Retina (tissue), 1 donor: ENCODE measurements at places on chromosomes 6 and 20.

DNA sequence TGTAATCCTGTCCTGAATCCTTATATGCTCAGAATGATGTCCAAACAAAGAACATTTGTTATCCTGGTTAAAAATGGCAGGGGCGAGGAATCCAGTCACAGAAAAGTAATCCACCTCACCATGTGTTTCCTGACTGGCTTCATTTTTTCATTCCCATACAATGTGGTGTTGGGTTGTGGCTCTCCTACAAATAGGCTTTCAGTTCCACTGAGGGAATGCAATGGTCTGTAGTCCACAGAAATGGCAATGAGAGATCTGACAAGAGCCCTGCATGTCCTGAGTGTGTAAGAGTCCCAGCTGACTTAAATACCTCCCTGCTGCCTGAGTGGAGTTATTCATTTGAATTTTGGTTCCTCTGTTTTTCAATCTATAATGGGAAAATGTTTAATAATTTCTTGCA lies 47.4 kb upstream of the FBXL4 start:
- no peak for DNase-seq

- no peak for DNase-seq
Measured at GRCh38 chr6:148608199-148608951, 138.5 kb upstream of the UST start.

- DNase-seq, result no peak
Measured at GRCh38 chr20:49929142-49929494, 7.1 kb upstream of the RNF114 start.

DNA sequence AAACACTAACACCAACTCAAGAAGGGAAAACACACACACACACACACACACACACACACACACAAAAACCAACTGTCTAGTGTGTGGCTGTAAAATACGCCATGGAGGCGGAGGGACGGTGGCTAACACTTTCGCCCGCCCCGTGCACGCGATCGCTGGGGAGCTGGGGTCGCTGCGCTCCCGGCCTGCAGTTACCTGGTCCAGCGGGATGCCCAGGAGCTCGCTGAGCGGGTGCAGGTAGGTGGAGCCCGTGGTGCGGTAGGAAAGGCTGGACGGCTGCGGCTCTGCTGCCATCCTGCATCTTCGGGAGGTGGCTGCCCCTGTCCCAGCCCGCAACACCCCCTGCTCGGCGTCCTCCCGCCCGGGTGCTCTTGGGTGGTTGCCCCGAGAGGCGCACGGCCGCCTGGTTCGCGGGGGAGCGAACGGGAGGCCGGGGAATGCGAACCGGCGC lies 303 bp downstream of the MBOAT1 start:
- DNase-seq, result no peak

- DNase-seq, result no peak
Measured at GRCh38 chr6:111550195-111550594, 55.5 kb downstream of the TRAF3IP2 start.

DNA sequence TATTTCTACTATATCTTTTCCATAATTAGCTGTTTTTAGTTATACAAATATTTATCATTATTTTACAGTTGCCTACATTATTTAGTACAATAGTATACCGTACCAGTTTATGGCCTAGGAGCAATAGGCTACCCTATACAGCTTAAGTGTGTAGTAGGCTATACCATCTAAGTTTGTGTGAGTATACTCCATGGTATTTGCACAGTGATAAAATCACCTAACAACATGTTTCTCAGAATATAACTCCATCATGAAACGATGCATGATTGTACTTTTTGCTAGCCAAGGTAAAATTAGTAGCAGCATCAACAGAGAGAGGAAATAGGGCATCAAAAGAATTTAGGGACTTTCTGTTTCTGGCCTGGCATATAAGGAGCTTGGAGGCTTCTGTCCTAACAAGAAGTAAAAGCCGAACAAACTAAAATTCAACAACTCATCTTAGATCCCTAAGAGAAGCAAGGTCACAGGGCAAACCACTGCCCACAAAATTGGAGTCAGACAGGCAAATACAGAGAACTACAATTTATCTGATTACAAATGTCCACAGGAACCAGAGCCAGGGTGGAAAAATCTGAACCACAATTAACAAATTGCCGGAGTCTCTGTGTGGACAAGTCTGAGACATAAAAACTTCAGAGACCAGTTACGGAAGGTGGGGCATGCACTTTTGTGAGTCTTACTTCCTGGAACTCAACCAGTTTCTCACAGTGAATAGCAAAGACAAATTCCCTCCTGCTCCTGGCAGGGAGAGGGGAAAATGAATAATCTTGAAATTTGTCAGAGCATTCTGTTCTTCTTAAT lies 671.4 kb downstream of the RFPL4B start:
- DNase-seq, result no peak

- no peak for DNase-seq
Measured at GRCh38 chr6:74259981-74260380, 564.0 kb downstream of the CD109 start.

- no peak for DNase-seq
Measured at GRCh38 chr6:166204852-166205650, 37.4 kb upstream of the TBXT start.

- no peak for DNase-seq
Measured at GRCh38 chr6:133159255-133159795, 81.8 kb upstream of the EYA4 start.

GRCh38 chr6:130843575-130844320 lies 16.5 kb downstream of the SMLR1 start:
- DNase-seq, result no peak

- DNase-seq, result no peak
Measured at GRCh38 chr20:50866831-50867230, 64.4 kb downstream of the ADNP start.

- no peak for DNase-seq
Measured at GRCh38 chr20:50885068-50885467, 46.2 kb downstream of the ADNP start.
